ENCODE measurements at places on chromosomes 2 and 18. TPM values are rescaled to one million over a fixed set of nuclear protein-coding genes. Genes with fewer than 3 reads are reported as not detected.

The CHPF gene
- total RNA-seq, result 15.8 TPM

DNA sequence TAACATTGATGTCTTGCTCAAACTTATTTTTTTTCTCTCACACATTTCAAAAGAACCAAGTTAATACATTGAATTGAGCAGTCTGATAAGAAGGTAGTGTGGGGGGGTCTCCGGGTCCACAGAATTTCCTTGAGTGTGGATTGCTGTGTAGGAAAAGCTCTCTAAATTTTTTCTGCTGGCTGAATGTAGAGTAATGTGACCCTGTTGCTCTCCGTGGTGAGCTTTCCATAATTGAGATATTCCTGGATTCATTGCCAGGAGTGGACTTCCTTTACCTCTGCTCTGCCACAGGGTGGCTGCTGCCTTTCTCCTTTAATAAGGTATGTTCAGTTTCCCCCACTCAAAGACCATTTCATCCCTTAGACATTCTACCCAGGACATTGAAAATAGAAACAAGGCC is 50.9 kb downstream of the PKP4 start:
- DNase-seq, result no peak

DNA sequence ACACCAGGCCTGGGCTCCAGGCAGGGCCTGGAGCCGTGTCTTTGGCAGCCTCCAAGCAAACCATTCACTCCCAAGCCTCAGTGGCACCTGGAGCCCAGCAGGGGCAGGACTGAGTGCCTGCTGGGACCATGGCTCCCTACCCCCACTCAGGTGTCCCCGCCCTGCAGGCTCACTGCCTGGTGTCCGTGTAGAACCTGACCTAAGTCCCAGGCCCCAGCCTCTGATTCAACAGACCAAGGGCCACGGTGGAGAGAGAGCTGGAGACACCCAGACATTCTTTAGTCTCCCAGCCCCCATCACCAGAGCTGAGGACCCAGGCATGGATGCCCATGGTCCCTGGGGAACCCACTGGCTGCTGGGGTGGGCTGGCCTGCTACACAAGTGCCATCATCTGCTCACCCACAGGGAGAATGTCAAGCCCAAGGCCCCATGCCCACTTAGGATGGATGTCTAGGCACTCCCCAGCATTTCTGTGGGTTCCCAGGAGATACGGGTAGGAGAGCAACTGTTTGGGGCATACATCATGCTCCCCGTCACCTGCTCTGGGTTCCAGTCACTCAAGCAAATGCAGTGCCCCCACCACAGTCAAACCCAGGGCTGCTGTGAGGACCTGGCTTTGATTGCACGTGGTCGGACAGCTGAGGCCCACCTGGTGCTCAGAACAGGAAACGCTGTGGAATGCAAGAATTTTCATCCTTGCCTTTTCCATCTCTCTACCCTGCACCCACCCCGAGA is 42.9 kb upstream of the ATG16L1 start:
- DNase-seq, result no peak

GRCh38 chr2:175218551-175218950 is 37.0 kb upstream of the ATP5MC3 start:
- DNase-seq, result no peak

The CFAP53 gene
- 0.22 TPM for total RNA-seq

The MC5R gene
- total RNA-seq, result not detected

The TMEM198 gene
- total RNA-seq, result 4.6 TPM

DNA sequence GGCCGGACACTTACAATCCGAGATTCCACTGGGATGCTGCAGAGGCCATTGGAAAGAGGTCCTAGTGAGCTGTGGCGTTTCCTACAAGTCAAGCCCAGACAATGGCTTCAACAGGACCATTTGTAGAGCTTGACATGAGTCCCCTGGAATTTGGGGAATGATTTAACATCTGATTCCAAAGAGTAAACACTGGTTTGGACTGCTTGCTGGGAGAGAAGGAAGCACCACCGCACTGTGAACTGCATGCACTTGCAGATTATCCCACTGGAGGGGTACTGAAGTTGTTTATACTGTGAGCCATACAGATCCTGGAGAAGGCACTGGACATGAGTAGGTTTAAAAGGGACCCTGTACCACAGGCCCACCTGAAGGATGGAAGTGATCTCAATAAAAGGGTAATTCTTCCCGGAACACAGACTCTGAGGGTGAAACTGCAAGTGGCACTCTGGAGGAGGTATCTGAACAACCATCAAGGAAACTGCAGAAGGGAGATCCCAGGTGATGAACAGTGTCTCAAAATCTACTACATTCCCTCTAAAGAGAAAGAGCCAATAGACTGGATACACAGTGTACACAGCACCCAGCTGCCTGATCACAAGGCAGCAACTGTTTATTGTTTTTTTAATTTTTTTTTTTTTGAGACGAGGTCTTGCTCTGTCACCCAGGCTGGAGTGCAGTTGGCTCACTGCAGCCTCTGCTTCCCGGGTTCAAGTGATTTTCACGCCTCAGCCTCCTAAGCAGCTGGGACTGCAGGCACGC is 4.3 kb upstream of the RAB6C start:
- no peak for DNase-seq

DNA sequence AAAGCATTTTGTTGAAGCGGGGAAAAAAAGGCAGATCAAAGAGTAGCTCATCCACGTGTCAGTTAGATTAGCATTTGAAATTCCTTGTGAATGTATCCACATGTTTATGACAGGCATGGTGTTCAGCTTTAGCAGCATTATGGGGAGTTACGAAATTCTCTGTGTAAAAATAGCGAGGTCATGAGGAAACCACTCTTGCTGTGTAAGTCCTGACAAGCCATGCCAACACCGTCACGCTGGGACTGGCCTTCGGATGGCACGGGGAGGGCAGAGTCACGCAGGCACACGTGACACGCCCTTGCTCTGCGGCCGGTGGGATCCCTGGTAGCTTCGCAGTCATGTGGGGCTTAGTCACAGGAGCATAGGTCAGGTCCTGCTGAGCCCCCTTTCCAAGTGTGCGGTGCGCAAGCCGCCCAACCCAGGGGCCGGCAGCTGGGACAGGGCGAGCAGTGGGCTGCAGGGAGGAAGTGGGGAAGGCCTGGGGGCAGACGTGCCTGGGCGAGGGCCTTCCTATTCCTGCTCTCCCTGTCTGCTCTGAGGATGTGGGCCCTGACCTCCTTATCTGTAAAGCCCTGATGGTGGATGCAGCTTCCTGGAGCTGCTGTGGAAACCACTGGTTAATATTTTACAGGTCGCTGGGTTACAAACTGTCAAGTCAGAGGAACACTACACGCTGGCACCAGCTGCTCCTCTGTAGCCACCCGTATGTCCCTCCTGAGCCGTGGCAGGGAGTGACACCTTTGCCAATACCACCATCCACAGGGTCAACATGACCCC is 18.0 kb downstream of the MBP start:
- DNase-seq, result no peak

Data from A673 (cell line).